Femur (tissue), 1 donor: ENCODE measurements at places on chromosomes 1 and 21.

DNA sequence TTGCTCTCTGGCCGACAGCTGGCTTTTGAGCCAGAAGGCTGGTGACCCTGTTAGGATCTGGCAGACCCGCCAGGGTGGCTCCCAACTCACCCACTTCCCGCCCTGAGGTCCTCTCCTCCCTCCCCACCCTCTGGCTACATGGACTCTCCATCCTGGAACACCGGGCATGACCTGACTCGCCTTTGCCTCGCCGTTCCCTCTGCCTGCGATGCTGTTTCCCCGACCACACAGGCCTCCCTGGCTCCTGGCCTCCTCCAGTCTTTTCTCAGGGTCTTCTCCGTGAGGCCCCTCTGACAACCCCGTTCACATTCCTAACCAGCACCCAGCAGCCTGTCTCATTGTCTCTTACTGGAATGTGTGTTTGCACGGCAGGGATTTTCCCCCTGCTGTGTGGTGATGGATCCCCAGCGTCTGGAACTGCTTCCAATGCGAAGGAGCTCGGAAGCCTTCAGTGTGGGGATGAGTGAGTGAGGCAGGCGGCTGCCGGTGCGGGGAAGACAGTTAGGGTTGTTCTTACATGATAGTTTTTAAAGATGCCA is 46.0 kb upstream of the POFUT2 start:
- DNase-seq, result no peak

- no peak for DNase-seq
Measured at GRCh38 chr21:25635310-25635709, 3.7 kb upstream of the JAM2 start.

GRCh38 chr1:58152697-58153096 is 393.8 kb downstream of the OMA1 start:
- no peak for DNase-seq

DNA sequence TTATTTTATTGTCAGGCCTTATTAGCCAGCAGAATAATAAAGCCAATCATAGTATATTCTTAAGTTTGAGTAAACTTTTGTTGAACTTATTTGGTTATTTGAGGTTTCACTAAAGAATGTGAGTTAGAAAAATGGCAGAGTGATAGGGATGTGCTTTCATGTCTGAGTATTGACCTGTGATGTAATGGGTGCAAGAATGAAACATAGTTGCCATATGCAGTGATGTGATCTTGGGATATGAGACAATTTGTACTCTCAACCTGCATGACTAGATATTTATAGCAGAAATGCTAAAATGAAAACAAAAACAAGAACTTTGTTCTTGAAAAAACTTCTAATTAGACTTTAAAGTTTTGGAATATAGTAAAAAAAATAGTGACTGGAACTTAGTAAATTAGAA is 97.9 kb downstream of the DISP1 start:
- no peak for DNase-seq

- DNase-seq, result no peak
Measured at GRCh38 chr1:184559117-184559713, 172.4 kb downstream of the C1orf21 start.
